ENCODE measurements at places on chromosomes 1 and 21.
A peak's percentile ranks its signal among the peaks of the same experiment; 100 is the strongest.

- DNase-seq: no peak
Measured at GRCh38 chr21:21415741-21416140, 417.5 kb downstream of the NCAM2 start.

DNA sequence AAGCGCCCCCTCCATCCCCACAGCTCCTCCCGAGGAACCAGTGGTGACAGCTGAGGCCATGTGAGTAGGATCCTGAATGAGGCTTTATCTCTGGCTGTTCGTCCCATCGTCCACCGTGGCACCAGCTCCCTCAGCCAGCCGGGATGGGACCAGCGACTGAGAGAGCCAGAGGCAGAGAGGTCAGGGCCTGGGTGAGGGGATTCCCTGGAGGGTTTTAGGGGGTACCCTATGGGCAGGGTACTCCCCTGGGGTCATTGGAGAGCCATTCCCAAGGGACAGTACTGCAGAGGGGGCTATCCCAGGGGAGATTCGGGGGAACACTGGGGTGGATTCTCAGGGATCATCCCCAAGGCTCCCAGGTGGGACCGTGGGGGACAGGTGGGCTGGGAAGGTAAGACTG lies 2.4 kb downstream of the TMEM125 start:
- no peak for DNase-seq

DNA sequence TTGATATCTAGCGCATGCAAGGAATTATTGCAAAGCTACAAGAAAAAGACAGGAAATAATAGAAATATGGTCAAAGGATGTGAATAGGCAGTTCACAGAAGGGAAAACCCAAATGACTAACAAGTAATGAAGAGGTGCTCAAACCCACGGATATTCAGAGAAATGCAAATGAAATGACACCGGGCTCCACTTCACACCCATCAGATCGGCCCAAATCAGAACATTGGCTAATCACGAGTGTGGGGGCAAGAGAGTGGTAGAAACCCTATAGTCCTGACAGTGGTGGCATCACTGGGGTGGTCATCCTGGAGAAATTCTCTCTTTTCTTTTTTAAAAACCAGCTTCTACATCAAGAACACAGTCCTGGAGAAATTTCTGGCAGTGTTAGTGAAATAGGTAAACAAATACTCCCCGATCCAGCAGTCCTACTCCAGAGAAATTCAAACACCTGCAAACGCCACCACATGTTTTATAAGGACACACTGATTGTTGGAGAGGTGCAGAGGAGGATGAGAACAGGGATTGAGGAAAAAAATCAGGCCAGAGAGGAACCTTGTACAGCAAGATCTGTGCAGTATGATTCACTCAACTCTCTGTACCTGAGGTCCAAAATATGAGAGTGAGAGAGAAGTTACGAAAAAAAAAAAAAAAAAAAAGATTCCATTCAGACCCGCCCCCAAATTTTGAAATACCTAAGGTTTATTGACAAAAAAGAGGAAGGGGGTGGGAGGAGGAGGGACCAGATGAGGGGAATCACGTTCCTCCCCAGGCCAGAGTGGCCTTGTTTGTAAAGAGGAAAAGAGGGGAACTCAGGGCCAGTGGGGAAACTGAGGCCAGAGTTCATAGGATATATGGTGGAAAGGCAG lies 9.2 kb upstream of the TNFRSF1B start:
- no peak for DNase-seq

DNA sequence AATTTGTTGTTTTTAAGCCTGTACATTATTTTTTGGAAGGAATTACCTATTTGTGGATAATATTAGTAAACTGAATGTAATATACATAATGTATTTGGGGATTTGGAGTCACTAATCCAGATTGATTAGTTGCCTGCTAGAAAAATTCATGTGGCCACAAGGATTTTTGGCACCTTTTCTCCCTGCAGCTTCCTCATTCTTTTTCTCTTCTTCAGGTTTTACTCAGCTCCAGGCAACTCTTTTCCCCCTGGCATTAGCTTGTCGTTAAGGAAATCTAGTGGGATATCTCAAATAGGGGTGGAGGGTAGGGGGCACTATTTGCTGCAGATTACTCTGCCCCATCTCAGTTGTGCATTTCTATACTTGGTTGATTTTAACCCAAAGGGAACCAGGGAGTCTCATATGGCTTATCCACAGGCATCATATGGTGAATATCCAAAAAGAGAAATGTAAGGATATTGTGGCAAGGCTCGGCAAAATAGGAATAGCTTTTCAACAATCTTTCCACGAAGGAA lies 203.1 kb downstream of the NFIA start:
- no peak for DNase-seq

GRCh38 chr1:42847721-42848460 lies 1.5 kb downstream of the ZNF691 start:
- DNase-seq: no peak

DNA sequence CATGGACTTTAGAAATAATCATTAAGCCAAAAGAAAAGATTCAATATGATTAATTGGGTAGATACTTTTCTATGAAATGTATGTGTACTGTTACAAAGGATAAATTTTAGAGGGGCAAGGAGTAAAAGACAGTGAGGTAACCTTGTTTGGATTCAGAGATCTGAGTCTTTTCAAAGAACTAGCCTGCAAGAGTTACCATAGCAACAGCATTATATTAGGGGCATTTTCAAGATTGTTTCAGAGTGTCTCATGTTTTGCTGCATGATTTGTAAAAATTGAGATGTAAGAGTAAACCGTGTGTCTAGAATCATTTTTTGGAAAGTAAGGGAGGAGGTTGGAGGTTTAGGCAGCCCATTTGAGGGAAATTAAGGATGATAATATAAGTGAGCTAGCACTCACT lies 70.6 kb upstream of the KIAA1614 start:
- DNase-seq: no peak

- no peak for DNase-seq
Measured at GRCh38 chr21:17393413-17393812, 119.4 kb upstream of the CXADR start.

DNA sequence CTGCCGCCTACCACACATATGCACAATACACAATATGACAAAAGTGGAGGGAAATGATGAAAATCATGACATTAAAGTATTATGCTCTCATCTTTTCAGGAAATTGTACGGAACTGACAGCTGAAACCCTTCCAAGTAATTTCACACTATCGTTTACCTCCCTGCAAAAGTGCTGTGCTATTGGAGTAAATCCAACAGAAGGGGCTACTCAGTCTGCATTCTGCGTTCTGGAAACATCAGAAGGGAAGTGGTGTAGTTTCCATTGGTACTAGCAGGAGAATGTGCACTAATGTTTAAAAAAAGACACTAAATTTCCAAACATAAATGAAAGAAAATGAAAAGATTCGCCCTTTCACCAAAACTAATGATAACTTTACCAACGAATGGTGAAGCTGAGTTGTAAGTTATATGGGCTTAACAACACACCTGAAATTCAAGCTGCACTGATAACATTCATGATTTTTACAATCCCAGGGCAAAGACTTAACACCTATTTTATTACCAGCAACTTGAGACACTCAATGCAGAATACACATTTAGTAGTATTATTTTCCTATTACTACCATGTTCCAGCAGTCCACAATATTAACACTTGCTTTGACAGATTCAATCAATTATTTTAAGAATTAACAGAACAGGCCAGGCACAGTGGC lies 3.2 kb downstream of the DENND1B start:
- no peak for DNase-seq

GRCh38 chr1:12177156-12177998 lies 10.6 kb downstream of the TNFRSF1B start:
- DNase-seq: no peak

DNA sequence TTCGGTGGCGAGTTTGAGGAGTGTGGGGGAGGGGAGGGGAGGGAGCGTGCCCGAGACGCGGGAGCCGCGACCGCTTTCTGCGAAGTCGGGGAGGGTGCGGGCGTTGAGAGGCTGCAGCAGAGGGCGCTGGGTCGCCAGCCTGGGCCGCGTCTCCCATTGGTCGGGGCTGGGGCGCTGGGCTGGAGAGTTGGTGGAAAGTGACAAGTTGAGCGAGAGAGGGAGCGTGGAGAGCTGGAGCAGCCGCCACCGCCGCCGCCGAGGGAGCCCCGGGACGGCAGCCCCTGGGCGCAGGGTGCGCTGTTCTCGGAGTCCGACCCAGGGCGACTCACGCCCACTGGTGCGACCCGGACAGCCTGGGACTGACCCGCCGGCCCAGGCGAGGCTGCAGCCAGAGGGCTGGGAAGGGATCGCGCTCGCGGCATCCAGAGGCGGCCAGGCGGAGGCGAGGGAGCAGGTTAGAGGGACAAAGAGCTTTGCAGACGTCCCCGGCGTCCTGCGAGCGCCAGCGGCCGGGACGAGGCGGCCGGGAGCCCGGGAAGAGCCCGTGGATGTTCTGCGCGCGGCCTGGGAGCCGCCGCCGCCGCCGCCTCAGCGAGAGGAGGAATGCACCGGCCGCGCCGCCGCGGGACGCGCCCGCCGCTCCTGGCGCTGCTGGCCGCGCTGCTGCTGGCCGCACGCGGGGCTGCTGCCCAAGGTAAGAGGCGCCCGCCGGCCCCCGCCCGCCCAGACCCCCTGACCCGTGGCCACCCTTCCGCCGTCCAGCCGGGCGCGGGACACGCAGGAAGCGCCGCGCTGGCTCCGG lies at the start of gene ROR1:
Gene ROR1, plus strand, starts transcription at position 203 of the 802 bp plus-strand sequence.
- DNase-seq: peak; percentile 81

GRCh38 chr1:227785805-227786671 lies 29.4 kb upstream of the PRSS38 start:
- DNase-seq: no peak

GRCh38 chr1:97209381-97209957 lies 487.9 kb downstream of the PTBP2 start:
- no peak for DNase-seq

DNA sequence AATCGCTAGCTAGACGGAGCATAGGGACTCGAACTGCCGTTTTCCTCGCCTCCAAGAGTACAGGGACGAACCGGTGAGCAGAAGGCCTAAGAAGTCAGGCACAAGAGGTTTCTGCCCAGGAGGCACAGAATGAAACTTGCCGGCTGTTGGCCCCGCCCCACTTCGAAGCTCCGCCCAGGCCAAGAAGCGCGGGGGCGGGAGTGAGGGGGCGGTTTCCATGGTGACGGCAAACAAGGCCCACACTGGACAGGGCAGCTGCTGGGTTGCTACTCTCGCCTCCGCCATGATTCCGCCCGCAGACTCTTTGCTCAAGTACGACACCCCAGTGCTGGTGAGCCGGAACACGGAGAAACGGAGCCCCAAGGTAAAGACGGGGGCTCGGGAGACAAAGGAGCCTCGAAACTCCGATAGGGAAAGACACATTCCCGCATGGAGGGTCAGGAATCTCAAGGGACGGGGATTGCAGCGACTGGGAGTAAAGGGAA lies at the start of gene DNALI1:
Gene DNALI1, plus strand, starts transcription at position 229 of the 485 bp plus-strand sequence. Its CDS starts 55 bp downstream, at position 284.
- peak; percentile 39 for DNase-seq

DNA sequence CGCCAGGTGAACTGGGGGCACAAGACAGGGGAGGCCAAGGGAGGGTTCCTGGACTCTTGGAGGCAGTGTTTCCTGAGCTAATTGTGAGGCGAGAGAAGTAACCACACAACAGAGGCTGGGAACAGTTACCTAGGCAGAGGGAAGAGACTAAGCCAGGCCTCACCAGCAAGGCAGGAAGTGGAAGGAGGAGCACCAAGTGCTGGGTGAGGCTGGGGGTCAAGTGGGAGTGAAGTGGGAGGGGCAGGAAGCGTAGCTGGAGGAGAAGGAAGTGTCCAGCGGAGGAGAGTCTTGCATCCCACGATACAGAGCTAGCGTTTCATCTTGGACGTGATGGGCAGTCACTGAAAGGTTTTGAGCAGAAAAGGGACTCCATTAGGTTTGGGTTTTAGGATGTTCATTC lies 48.3 kb upstream of the CAPZB start:
- DNase-seq: no peak

GRCh38 chr1:201051399-201051798 lies 27.9 kb upstream of the KIF21B start:
- DNase-seq: no peak

GRCh38 chr1:108880850-108881249 lies 4.1 kb downstream of the GPSM2 start:
- no peak for DNase-seq

- DNase-seq: no peak
Measured at GRCh38 chr21:45078877-45079281, 4.5 kb downstream of the ADARB1 start.

GRCh38 chr1:152002960-152003359 lies 9.3 kb upstream of the S100A10 start:
- no peak for DNase-seq

- no peak for DNase-seq
Measured at GRCh38 chr1:61570191-61570590, 154.8 kb downstream of the TM2D1 start.

DNA sequence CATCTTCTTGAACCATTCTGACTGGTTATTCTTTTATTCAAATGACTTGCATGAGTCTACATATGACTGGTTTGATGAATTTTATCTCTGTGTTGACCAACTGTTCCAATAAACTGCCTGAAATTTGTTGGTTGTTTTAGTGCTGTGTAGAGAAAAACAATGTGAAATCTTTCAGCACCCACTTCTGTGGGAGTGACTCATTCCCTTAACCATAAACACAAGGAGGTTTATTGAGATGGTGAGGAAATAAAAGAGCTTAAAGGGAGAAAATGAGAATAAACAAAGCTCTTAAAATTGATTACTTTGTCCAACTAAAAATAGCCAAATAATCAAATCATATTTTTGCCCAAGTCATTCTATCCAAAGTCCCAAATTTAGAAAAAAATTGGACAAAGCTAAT lies 341.1 kb downstream of the TGFB2 start:
- no peak for DNase-seq

DNA sequence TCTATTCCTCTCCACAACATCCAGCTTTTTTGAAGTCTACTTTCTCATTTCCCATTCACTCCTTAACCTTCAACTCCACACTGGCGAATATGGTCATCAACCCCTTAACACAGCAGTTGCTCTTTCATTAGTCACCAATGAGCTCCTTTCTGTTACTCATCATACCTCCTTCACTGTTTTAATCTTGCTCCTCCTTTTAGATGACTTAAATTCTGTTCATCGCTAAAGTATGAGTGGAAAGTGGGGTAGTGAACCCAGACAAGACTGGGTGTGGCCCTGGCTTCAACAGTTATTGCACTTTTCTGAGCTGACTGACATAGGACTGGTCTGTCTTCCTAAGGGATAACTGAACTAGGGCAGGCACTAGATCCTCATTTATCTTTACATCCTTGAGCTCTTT lies 51.3 kb downstream of the AKT3 start:
- no peak for DNase-seq

- DNase-seq: no peak
Measured at GRCh38 chr1:245600658-245601057, 445.9 kb downstream of the KIF26B start.

DNA sequence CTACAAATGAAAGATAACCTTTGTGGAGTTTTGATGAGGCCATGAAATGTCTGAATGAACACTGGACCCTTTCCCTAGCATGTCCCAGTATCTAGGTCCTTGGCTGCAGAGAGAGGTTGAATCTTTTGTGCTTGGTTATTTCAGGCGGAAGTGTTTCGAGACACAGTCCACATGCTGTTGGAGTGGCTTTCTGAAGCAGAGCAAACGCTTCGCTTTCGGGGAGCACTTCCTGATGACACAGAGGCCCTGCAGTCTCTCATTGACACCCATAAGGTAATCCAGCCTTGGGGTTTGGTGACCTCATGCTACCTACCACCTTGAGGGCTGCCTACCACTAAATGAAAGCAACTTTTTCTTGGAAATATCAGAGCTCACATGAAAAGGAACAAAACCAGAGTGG lies 38.9 kb upstream of the BMP8A start:
- no peak for DNase-seq

GRCh38 chr1:183734543-183735036 lies 70.3 kb upstream of the RGL1 start:
- DNase-seq: peak; percentile 82

- DNase-seq: no peak
Measured at GRCh38 chr21:15439726-15440125, 290.1 kb upstream of the USP25 start.

- no peak for DNase-seq
Measured at GRCh38 chr1:39640861-39641260, 1.4 kb upstream of the HEYL start.

Measured in skin of body (tissue), 3 donors.